CD14-positive monocyte (primary cell): ENCODE measurements at places on chromosomes 1 and 21. TPM values are rescaled to one million over a fixed set of nuclear protein-coding genes. Genes with fewer than 3 reads are reported as not detected.

GRCh38 chr1:174023440-174023839 is 1.3 kb upstream of the RC3H1 start:
- H3K4me1 ChIP-seq, result peaks cover 35% of the 10 kb centered on the region
- H3K27me3 ChIP-seq, result no peaks in the 10 kb centered on the region
- H3K27ac ChIP-seq, result no peak overlapping the region
- no peaks in the 10 kb centered on the region for H3K36me3 ChIP-seq

- no peak for DNase-seq
- H3K27ac ChIP-seq, result no peak overlapping the region
- no peaks in the 10 kb centered on the region for H3K36me3 ChIP-seq
- no peaks in the 10 kb centered on the region for H3K4me1 ChIP-seq
- H3K4me3 ChIP-seq, result no peak overlapping the region
- H3K27me3 ChIP-seq, result peaks cover 22% of the 10 kb centered on the region
Measured at GRCh38 chr1:23614032-23614660, 54.8 kb upstream of the ID3 start.

DNA sequence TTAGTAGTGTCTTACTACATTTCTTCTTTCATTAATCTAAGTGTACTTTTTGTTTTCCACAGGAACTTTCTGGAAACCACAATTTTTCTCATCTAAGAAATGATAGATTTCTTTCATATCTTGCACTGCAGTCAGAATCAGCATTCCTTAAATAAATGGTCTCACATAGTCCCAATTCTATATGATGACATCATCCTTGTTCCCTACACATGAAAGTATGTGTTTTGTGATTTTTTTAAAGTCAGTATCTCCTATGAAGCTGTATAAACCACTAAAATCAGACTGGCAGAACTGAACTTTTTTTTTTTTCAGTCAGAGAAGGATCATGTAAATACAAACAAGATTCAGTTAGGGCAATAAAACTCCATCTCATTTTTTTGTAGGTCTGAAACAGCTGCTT is 742.6 kb upstream of the CXADR start:
- no peaks in the 10 kb centered on the region for H3K36me3 ChIP-seq
- no peaks in the 10 kb centered on the region for H3K27me3 ChIP-seq
- no peak overlapping the region for H3K27ac ChIP-seq
- no peak for DNase-seq
- no peaks in the 10 kb centered on the region for H3K4me1 ChIP-seq

- no peak overlapping the region for H3K4me3 ChIP-seq
- no peaks in the 10 kb centered on the region for H3K36me3 ChIP-seq
- H3K27ac ChIP-seq, result no peak overlapping the region
- no peak for DNase-seq
- H3K4me1 ChIP-seq, result peaks cover 33% of the 10 kb centered on the region
- H3K27me3 ChIP-seq, result peaks cover 22% of the 10 kb centered on the region
Measured at GRCh38 chr1:32967888-32968568, 3.4 kb upstream of the RNF19B start.

- no peak overlapping the region for H3K4me3 ChIP-seq
- H3K4me1 ChIP-seq, result peaks cover 7% of the 10 kb centered on the region
- DNase-seq, result peak; percentile 7
Measured at GRCh38 chr1:197399755-197400521, 131.9 kb downstream of the CRB1 start.

DNA sequence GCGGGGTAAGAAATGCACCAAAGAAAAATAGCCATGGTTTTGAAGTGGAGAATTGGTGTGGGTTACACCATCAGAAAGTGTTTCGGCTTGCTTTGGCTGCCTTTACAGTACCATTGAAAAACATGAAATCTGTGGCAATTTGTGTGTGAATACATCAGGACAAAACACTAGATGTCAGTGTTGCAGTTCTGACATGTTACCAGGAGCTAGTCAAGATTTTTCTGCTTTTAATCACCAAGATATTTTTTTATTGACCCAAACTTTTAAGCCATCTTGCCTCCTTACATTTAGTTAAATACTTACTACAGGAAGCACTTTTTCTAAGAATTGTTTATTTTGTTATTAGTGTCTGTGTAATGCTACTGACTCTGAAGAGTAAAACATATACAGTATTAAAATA is 14.3 kb downstream of the RRP15 start:
- peaks cover 7% of the 10 kb centered on the region for H3K36me3 ChIP-seq
- H3K27me3 ChIP-seq, result no peaks in the 10 kb centered on the region
- no peak overlapping the region for H3K4me3 ChIP-seq

DNA sequence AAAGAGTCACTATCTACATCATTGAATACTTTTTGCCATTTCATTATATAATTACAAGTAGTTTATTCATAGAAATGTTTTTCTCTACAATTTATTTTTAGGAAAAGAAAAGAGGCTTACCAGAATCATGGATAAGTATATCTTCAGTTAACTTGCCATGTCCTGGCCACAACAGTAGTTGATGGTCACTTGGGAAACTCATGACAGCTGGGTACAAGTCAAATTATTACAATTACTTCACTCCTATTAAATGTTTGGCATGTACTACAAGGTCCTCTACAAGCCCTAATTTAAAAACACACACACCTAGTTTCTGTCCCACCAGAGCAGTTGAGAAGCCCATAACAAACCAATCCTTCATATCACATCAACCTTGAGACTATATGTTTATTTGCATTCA is 29.4 kb downstream of the PALMD start:
- H3K27ac ChIP-seq, result no peak overlapping the region
- no peak overlapping the region for H3K4me3 ChIP-seq
- peaks cover 3% of the 10 kb centered on the region for H3K27me3 ChIP-seq
- H3K36me3 ChIP-seq, result no peaks in the 10 kb centered on the region
- H3K4me1 ChIP-seq, result no peaks in the 10 kb centered on the region

DNA sequence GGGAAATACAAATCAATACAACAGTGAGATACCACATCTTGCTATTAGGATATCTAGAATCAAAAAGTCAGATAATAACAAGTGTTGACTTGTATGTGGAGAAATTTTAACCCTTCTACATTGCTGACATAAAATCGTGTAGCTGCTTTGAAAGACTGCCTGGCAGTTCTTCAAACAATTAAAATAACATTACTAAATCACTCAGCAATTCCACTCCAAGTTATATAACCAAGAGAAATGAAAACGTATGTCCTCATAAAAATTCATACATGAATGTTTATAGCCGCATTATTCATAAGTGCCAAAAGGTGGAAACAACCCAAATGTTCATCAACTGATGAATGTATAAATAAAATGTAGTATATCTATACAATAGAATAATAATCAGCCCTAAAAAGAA is 164.6 kb downstream of the RASAL2 start:
- H3K4me1 ChIP-seq, result no peaks in the 10 kb centered on the region
- no peak for DNase-seq
- no peaks in the 10 kb centered on the region for H3K27me3 ChIP-seq
- no peak overlapping the region for H3K27ac ChIP-seq
- no peak overlapping the region for H3K4me3 ChIP-seq

DNA sequence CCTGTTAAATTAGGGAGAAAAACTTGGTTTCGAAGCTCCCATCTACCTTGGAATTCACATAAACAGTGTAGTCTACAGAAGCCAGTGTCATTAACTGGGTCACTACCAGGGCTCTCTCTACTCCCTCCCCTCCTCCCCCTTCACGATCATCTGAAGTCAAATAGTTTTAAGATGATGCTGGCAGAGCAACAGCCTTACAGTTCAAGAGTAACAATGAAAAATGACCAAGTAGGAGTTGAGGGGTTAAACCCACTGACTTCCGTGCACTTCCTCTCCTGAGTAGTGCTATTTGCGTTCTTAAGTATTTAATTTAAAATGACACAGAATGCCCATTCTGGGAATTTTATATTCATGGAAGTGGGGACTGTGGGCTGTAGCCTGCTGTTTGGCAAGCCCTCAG is 236.9 kb downstream of the SIPA1L2 start:
- no peak overlapping the region for H3K27ac ChIP-seq
- H3K4me1 ChIP-seq, result no peaks in the 10 kb centered on the region
- peaks cover 3% of the 10 kb centered on the region for H3K27me3 ChIP-seq
- no peak overlapping the region for H3K4me3 ChIP-seq

GRCh38 chr1:193654951-193655735 is 468.7 kb upstream of the B3GALT2 start:
- H3K4me1 ChIP-seq, result no peaks in the 10 kb centered on the region
- DNase-seq, result no peak
- H3K4me3 ChIP-seq, result no peak overlapping the region
- H3K27ac ChIP-seq, result no peak overlapping the region

DNA sequence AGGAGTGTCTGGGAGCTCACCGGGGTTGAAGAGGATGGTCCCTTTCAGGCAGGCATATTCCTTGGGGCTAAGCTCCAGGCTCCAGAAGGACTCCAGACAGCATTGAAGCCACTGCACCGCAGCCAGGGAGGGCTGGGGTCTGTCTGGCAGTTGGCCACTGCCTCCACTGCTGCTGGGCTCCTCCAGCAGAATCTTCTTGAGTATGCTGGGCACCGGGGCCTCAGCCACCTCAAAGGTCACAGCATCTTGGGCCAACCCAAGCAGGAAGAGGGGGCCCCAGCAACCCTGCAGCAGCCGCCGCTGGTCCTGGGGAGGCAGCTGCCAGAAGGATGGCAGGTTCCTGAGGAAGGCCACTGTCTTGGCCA is 404 bp downstream of the NR0B2 start:
- no peaks in the 10 kb centered on the region for H3K36me3 ChIP-seq
- no peak overlapping the region for H3K4me3 ChIP-seq
- no peaks in the 10 kb centered on the region for H3K27me3 ChIP-seq

DNA sequence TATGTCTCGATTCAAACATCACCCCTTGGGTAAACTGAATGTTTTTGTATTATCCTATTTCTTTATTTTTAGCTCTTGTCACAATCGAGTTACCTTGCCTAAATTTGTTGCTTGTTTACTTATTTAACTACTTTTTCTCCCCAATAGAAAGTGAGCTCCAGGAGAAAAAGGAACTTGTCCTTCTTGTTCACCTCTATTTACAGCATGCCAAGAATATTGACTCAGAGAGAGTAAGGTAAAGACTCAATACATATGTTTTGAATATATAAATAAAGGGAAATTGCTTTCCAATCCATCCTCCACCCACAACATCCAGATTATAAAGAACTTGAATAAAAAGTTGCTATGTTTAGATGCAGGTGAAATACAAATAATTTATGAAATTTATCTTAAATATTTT is 107.3 kb upstream of the PDC start:
- H3K4me3 ChIP-seq, result no peak overlapping the region
- H3K27me3 ChIP-seq, result no peaks in the 10 kb centered on the region
- no peaks in the 10 kb centered on the region for H3K36me3 ChIP-seq
- no peak for DNase-seq
- H3K4me1 ChIP-seq, result no peaks in the 10 kb centered on the region
- H3K27ac ChIP-seq, result no peak overlapping the region

GRCh38 chr21:42232176-42232825 is 13.4 kb downstream of the ABCG1 start:
- no peaks in the 10 kb centered on the region for H3K27me3 ChIP-seq
- H3K27ac ChIP-seq, result no peak overlapping the region
- H3K4me1 ChIP-seq, result peaks cover 77% of the 10 kb centered on the region
- H3K4me3 ChIP-seq, result no peak overlapping the region
- DNase-seq, result no peak

DNA sequence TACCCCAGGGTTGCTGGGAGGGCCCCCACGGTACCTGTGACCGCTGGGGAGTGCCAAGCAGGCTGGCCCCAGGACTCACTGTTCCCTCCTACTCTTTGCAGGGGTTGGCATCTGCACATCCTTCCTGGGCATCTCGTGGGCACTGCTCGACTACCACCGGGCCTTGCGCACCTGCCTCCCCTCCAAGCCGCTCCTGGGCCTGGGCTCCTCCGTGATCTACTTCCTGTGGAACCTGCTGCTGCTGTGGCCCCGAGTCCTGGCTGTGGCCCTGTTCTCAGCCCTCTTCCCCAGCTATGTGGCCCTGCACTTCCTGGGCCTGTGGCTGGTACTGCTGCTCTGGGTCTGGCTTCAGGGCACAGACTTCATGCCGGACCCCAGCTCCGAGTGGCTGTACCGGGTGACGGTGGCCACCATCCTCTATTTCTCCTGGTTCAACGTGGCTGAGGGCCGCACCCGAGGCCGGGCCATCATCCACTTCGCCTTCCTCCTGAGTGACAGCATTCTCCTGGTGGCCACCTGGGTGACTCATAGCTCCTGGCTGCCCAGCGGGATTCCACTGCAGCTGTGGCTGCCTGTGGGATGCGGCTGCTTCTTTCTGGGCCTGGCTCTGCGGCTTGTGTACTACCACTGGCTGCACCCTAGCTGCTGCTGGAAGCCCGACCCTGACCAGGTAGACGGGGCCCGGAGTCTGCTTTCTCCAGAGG is 6.8 kb downstream of the XKR8 start:
- no peak overlapping the region for H3K4me3 ChIP-seq
- H3K27me3 ChIP-seq, result no peaks in the 10 kb centered on the region
- H3K36me3 ChIP-seq, result peaks cover 55% of the 10 kb centered on the region
- peaks cover 3% of the 10 kb centered on the region for H3K4me1 ChIP-seq

DNA sequence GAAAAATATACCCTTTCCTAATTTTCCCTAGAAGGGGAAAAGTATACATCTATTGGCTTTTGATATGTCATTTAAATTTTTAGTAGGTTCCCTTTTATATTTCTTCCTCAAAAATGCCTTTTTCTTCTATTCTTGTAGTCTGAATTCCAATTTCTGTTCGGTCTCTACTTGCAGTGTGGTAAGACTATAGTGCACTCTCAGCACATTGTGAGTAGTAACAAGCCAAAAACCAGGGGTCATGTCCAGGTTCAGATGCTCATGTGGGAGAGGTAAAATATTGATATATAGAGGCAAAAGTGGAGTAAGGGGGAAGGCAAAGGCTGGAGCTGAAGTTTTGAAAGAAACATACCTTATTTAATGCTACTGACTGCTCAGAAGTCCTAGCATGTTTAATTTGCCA is 4.0 kb upstream of the FCGR2A start:
- DNase-seq, result no peak
- no peaks in the 10 kb centered on the region for H3K36me3 ChIP-seq
- H3K4me1 ChIP-seq, result peaks cover 54% of the 10 kb centered on the region
- H3K27ac ChIP-seq, result no peak overlapping the region

- H3K4me3 ChIP-seq, result no peak overlapping the region
- H3K27ac ChIP-seq, result no peak overlapping the region
- H3K36me3 ChIP-seq, result peaks cover 4% of the 10 kb centered on the region
- no peaks in the 10 kb centered on the region for H3K27me3 ChIP-seq
- DNase-seq, result no peak
Measured at GRCh38 chr1:43822040-43822690, 111.4 kb upstream of the ARTN start.

- H3K4me1 ChIP-seq, result no peaks in the 10 kb centered on the region
- H3K27me3 ChIP-seq, result no peaks in the 10 kb centered on the region
- no peak for DNase-seq
- no peak overlapping the region for H3K27ac ChIP-seq
- no peak overlapping the region for H3K4me3 ChIP-seq
Measured at GRCh38 chr1:190019717-190020116, 457.9 kb downstream of the BRINP3 start.

GRCh38 chr1:239112101-239112935 is 274.1 kb upstream of the CHRM3 start:
- no peaks in the 10 kb centered on the region for H3K36me3 ChIP-seq
- no peaks in the 10 kb centered on the region for H3K27me3 ChIP-seq
- no peak overlapping the region for H3K27ac ChIP-seq
- H3K4me3 ChIP-seq, result no peak overlapping the region
- no peaks in the 10 kb centered on the region for H3K4me1 ChIP-seq
- no peak for DNase-seq

GRCh38 chr1:235545292-235545930 is 41.2 kb upstream of the B3GALNT2 start:
- no peak overlapping the region for H3K4me3 ChIP-seq
- H3K4me1 ChIP-seq, result peaks cover 4% of the 10 kb centered on the region
- DNase-seq, result no peak
- no peak overlapping the region for H3K27ac ChIP-seq
- H3K36me3 ChIP-seq, result no peaks in the 10 kb centered on the region
- H3K27me3 ChIP-seq, result no peaks in the 10 kb centered on the region

Gene TACSTD2
- polyA plus RNA-seq, result not detected

Gene HAO2
- not detected for polyA plus RNA-seq

Gene FLG2
- not detected for polyA plus RNA-seq

Gene FAM110D
- polyA plus RNA-seq, result not detected
